ENCODE measurements at places on chromosomes 11 and 22.

DNA sequence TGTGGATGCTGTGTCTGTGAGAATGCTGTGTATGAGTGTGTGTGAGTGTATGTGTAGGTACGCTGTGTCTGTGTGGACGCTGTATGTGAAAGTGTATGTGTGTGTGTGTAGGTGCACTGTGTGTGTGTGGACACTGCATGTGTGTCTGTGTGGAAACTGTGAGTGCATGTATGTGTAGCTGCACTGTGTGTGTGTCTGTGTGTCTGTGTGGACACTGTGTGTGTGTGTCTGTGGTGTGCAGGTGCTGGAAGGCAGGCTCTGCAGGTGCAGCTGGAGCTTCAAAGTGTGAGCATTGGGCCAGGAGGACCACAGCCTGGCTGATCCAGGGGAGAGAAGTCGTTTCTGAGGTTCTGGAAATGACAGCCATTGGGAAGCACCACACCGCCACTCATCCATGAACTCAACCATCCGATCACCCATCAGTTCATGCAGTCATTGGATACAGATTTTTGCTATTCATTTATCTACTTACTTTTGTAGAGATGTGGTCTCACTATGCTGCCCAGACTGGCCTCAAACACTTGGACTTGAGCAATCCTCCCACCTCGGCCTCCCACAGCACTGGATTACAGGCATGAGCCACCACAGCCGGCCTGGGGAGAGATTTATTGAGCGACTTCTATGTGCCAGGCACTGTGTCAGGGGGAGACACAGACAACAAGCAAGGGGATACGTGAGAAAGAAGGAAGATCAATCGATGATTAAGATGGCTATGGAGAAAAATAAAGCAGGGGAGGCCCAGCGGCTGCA is 9.6 kb downstream of the TRPM5 start:
- no peak for DNase-seq

GRCh38 chr22:50071432-50072166 is 13.5 kb upstream of the TTLL8 start:
- no peak for DNase-seq

DNA sequence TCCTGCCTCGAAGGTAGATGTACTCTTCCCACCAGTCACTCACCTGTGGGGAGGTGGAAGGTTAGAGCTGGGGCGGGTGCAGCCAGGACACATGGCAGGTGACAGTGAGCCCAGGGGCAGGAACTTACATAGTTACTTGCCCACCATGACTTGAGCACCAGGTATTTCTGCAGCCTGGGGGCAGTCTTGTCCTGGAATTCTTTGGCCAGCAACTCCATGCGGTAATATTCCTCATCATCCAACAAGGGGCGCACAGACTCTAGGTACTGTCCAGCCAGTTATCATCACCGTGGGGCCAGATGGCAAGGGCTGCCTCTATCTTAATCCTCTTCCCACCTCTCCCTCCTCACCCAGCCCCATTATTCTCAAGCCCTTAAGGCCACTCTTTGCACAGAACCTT is 2.2 kb downstream of the CPT1B start:
- no peak for DNase-seq

DNA sequence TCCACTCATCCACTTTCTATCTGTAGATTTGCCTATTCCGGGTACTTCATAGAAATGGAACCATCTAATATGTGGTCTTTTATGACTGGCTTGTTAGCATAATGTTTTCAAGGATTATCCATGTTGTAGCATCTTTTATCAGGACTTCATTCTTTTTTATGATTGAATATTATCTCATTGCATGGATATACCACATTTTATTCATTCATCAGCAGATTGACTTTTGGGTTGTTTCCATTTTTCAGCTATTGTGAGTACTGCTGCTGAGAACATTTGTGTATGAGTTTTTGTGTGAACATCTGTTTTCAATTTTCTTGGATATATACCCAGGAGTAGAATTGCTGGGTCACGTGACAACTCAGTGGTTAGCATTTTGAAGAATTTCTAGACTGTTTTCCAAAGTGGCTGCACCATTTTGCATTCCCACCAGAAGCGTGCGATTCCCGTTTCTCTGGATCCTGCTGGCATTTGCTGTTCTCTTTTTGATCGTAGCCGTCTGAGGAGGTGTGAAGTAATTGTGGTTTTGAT is 8.9 kb downstream of the DERL3 start:
- peak; percentile 91 for DNase-seq

GRCh38 chr11:10474551-10474950 is 19.5 kb downstream of the AMPD3 start:
- no peak for DNase-seq

GRCh38 chr22:42434748-42435425 is 2.7 kb upstream of the NFAM1 start:
- no peak for DNase-seq

GRCh38 chr22:45830531-45831245 is 146.3 kb downstream of the WNT7B start:
- no peak for DNase-seq

DNA sequence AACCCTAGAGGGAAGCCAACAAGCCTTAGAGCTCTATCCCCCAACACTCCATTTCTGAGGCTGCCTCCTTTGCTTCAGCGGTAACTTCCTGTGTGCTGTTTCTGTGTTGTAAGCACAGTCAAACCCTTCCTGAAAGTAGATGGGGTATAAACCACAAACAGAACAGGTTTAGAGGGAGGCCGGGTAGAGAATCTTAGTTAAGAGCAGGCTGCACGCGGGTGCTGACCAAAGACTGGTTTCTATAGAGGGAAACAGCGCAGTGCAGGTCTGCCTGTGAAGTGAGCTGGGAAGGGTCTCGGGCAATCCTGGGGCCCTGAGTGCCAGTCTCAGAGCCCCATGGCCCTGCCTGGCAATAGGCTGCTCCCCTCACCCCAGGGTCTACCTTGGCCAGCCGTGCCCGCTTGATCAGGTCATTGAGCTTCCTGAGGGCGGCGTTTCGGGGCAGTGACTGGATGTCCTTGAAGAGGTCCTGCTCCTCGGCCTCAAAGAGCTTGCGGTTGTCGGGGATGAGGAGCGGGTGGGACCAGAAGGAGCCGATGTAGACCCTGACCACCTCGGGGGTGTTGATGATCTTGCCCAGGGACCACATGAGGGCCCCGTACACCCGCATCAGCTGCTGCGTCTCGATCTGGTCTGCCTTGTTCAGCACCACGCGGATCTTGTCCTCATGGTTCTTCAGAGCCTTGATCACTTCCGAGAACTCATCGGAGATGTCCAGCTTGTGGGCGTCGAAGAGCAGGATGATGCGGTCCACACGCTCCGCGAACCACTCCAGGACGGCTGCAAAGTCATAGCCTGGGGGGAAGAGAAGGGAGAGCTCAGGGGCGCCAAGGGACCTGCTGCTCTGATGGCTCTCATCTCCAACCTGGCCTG is 15.3 kb upstream of the CDC42BPG start:
- no peak for DNase-seq

DNA sequence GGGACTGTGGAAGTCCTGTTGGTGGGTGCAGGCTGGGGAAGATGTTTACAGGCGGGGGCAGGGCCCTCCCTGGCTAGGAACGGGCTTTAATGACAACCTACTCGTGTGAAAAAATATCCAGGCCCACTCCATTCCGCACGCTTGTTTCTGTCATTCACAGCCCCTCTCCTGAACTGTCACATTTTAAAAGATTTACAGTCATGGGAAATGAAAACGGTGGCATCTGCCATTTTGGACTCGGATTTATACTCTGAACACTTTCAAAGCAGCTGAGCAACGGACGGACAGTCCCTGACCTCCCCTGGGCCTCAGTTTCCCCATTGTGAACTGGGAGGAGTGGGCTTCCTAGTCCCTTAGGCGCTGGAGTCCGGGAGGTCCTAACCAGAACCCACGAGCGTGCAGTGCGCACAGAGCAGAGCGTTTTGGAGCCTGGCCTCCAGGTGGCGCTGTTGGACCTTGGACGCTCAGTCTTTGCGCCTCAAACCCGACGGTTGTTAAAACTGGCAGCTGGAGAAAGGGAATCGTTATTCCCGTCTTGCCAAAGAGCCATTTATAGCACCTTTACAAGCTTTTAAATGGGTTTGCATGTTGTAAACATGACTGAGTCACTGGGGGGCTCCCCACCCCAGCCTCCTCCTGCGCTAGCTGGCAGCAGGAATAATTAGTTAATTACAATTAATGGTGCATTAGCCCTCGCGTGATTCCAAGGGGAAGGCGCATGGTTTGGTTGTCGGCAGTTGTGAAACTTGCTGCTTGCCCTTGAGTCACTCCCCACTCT is 75.3 kb downstream of the FBLN1 start:
- no peak for DNase-seq
